ENCODE measurements at places on chromosomes 13 and 19.

- DNase-seq = no peak
These were observed 3.1 kb downstream of the SHISA2 start for GRCh38 chr13:26048741-26049140.

- DNase-seq = no peak
These were observed at the start of gene S1PR5 for GRCh38 chr19:10517361-10517759. Gene S1PR5, minus strand, starts transcription at chr19:10517447. Its CDS starts 2,436 bp downstream, at chr19:10515011.

DNA sequence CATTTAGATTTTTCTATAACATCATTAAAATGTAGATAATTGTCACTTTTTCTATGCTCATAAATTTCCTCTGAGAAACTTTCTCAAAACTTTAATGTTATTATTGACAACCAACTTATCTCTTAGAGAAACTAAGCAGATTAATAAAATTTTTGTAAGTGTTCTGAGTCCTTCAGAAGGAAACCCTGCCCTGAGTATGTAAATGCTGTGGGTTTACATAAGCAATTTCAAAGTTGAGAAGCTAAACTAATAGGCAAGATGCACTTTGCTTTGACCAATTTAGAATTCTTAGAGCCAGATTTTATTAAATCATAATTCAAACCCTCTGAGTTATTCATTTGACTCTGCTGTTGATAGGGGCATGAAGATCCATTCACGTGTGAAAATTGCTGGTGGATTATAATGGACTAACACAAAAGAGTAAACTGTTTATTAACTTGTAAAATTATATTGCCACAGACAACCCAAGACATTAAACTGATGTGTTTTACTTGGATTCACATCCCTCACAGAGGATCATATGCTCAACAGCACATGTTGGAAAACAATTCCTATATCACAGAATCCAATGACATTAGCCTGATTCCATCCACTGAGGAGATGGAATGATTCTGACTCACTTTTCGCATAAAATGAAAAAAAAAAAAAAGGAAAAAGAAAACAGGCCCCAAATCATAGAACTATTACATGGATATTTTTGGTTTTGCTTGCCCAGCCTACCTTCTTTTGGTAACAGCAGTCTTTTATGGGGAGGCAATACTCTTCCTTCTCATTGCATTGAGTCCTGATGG is 453.7 kb upstream of the HTR2A start:
- DNase-seq = no peak

- no peak for DNase-seq
These were observed 46.5 kb upstream of the RCBTB2 start for GRCh38 chr13:48579165-48579918.

- DNase-seq = no peak
These were observed 318.9 kb downstream of the MYO16 start for GRCh38 chr13:108948251-108948671.

- no peak for DNase-seq
These were observed 18.5 kb upstream of the FAM216B start for GRCh38 chr13:42762917-42763316.

GRCh38 chr13:91346850-91347201 is 661 bp upstream of the MIR17HG start:
- DNase-seq = no peak

GRCh38 chr13:64529874-64530485 is 2700.2 kb downstream of the PCDH9 start:
- no peak for DNase-seq

GRCh38 chr13:106649495-106649894 is 81.6 kb upstream of the ARGLU1 start:
- DNase-seq = peak; percentile 58

GRCh38 chr13:30339738-30340330 is 32.5 kb upstream of the KATNAL1 start:
- DNase-seq = no peak

DNA sequence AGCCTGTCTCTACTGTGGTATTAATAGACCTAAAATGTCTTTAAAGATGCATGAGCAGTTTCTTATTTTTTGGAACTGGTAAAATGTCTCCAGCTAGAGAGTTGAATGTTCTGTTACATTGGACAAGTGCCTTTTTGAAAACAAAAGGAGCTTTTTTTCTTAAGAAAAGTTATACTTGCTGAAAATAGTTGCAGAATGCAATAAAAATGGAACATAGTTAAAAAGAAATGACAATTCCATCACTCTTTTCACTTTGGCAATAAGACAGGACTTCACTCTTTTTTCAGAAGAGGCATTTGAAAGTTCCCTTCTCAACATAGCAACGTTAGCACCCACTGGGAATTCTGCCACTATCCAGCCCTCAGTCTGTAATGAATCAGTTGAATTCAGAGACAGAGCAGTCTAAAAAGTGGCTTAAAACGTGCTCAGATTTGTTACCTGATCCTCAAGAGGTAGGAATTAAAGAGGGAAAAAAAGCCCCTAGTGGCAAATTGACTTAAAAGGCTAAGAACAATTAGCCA is 10.1 kb downstream of the RGCC start:
- no peak for DNase-seq

GRCh38 chr13:106985481-106985880 is 417.5 kb upstream of the ARGLU1 start:
- DNase-seq = no peak

- no peak for DNase-seq
These were observed 421.7 kb upstream of the GPC6 start for GRCh38 chr13:92804926-92805325.

DNA sequence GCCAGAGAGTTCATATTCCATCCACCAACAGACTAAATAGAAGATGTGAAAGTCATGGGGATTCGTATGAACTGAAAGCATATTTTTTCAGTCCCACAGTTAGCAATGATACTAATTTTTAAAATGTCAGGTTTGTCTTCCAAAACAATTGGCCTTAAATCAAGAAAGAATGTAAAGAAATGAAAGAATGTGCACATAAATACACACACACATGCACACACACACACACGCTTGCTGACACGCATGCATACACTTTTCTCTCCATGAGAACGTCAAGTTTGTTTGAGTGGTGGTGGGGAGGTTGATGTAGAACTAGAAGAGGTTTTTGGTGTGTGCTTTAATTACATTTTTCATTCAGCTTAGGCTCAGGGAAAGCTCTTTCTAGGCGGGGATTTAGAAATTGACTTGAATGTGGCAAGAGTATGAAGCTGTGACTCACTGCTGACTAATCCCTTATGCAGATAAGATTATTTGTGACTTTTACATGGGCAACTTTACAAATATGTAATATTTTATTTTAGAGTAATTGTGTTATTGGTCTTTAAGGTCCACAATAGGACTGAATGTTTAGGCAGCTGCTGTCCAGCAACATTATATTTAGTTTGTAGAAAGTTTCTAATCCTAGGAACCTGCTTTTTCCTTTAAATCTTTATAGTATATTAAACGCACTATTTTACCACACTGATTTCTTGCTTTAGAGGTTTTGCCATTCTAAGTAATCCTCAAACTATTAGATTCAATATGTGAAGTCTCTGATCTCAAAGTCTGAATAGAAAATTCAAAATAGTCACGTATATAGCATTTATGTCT is 18.8 kb downstream of the FLT1 start:
- no peak for DNase-seq

- DNase-seq = no peak
These were observed 19.8 kb downstream of the CAB39L start for GRCh38 chr13:49424011-49424560.

DNA sequence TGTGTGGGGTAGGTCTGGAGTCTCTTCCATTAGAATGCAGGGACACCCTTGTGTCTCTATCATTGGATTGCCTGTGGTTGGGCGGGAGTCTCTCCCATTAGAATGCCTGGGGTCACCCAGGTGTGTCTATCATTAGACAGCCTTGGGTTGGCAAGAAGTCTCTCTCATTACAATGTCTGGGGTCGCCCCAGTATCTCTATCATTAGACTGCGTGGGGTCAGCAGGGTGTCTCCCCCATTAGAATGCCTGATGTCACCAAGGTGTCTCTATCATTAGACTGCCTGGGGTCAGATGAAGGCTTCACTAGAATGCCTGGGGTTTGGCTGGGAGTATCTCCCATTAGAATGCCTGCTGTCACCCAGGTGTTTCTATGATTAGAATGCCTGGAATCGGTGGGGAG is 1539.0 kb downstream of the UQCRFS1 start:
- no peak for DNase-seq

DNA sequence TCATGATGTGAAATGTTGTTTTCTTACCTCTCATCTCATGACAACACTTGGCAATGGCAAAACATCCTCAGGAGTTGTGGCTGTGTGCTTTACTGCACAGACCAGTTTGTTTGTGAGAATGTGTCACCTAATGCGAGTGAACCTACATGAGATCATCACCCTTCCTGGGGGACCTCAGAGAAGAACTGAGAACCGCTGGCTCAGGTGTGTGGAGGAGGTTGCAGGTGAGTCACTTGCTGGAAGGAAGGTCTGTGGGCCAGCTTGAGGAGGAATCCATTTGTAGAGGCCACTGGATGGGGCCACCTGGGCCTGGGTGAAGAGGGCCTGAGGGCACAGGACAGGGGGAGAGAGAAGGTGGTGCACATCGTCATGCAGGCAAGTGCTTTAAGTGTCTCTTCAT is 3.0 kb upstream of the CEACAM1 start:
- no peak for DNase-seq

GRCh38 chr13:47901441-47901840 is 99.6 kb downstream of the SUCLA2 start:
- DNase-seq = no peak

DNA sequence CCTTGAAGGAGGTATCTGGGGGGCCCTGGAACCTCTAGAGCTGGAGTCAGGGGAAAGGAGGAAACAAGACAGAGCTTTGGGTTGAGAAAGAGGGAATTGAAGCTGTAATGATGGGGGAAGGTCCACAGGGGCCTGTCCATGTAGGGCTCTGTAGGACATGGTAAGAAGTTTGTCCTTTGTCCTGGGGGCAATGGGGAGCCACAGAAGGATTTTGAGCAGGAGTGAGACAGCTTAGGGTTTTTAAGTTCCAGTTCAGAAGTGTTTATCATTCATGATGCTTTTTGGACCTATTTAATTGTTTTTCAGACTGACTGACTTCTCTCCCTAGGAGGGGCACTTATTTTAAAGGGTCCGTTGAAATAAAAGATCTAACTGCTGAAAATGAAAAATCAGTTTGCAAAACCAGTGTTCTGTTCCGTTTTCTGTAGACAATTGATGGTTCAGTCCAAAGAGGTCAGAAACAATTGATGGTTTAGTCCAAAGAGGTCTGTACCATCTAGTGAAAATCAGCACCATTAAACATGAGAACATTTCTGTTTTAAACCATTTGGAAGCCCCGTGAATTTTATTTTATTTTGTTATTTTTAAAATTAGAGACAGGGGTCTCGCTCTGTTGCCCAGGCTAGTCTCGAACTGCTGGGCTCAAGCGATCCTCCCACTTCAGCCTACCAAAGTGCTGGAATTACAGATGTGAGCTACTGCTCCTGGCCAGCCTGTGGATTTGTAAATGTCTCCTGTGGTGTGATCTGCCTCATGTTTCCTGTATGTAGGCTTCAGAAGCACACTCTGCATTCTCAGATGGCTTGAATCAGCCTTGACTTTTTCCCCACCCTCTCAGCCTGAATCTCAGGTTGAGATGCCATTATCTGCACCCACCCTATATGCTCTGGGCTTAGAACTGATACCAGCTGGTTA is 8.4 kb downstream of the PLD3 start:
- no peak for DNase-seq

GRCh38 chr13:99191336-99191899 is 9.2 kb upstream of the UBAC2 start:
- DNase-seq = no peak

DNA sequence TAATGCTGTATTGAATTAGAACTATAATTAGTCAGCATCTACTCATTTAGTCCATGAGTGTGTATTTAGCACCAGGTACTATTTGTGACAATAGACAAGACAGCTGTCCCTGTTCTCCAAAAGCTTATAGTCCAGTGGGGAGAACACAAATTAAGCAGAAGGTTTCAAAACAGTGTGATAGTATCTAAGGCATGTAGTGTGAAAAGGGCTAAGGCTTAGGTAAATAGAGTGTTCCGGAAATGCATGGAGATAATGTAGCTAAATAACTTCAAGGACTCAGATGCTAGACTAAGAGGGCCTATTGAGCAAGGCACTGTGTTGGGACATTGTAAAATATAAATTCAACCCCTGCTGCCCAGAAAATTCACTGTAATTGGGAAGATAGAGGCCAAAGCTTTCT is 144.1 kb upstream of the MIR17HG start:
- no peak for DNase-seq

- DNase-seq = no peak
These were observed 11.0 kb upstream of the ZNF766 start for GRCh38 chr19:52258426-52258825.

DNA sequence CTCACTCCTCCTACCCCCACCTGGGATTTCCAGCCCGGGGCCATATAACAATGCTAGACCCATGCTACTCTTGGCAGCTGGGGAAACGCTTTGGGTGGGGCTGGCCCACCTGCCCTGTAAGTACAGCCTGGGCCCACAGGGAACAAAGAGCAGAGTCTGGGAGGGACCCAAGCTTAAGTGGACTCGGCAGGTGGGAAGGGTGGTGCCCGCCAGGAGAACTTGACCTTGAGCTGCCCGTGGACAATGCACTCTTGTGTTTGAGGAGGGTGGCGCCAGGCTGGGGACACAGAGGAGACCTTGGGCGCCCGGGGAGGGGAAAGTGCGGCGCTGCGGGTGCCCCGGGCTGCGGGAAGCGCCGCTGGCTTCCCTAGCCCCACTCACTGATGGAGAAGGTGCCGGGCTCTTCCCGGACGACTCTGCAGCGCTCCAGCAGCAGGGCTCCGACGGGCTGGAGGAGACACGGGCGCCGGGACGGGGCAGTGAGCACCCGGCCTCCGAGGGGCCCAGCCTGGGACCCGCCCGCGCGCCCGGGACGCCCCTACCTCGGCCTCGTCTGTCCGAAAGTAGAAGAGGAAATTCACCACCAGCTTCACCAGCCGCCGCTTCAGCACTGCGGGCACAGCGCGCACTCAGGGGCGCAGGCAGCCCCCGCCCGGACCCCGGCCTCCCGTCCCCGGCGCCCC is 607 bp downstream of the PLEKHJ1 start:
- DNase-seq = peak; percentile 87

DNA sequence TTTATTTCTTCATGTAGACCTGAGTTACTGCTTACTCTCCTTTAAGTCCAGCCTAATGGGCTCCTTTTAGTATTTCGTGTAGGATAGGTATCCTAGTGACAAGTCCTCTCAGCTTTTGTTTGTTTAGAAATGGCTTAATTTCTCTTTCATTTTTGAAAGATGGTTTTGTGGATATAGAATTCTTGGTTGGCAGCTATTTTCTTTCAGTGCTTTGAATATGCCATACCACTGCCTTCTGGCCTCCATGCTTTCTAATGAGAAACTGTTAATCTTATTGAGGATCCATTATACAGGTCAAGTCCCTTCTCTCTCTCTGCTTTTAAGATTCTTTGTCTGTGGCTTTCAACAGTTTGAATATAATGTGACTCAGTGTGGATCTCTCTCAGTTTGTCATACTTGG is 46.8 kb upstream of the SACS start:
- DNase-seq = no peak

- no peak for DNase-seq
These were observed 2.8 kb downstream of the COL4A2 start for GRCh38 chr13:110309661-110310524.

DNA sequence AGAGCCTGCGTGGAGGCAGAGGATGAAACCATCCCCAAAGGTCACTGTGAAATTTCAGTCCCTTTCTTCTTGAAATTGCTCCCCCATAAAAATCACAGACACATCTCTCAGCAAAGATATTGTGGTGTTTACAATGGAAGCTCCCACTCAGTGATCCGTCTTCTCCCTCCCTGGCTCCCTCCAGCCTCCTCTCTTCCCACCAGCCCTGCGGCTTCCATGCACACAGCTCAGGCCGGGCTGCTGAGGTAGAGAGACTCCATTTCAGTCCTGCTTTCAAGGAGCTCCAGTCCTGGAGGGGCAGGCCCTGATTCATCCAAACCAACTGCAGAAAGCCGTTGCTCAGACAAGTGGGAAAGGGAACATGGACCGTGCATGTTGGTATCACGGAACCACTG is 24.0 kb upstream of the MIER2 start:
- no peak for DNase-seq

Measured in mucosa of descending colon (tissue), 3 donors.